ENCODE measurements at places on chromosomes 5 and 9.

DNA sequence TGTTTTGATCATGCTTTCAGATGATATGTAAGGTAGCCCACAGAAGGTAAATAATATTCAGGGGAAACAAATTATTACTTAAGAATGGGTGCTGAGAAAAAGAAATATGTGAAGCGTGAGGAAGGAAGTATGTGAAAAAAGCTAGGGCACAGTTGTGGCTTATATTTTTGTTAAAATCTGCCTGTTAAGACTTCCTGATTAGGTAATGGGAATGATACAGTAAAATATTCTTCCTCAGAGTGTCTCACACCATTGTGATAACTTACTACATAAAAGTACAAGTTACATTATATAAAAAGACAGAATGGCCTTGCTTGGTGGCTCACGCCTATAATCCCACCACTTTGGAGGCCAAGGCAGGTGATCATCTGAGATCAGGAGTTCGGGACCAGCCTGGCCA is 18.7 kb upstream of the PARP8 start:
- no peak for DNase-seq

- no peak for DNase-seq
Observed at GRCh38 chr5:161549106-161549505, 2.6 kb upstream of the GABRB2 start.

GRCh38 chr9:78835928-78836450 is 539.1 kb downstream of the PSAT1 start:
- no peak for DNase-seq

DNA sequence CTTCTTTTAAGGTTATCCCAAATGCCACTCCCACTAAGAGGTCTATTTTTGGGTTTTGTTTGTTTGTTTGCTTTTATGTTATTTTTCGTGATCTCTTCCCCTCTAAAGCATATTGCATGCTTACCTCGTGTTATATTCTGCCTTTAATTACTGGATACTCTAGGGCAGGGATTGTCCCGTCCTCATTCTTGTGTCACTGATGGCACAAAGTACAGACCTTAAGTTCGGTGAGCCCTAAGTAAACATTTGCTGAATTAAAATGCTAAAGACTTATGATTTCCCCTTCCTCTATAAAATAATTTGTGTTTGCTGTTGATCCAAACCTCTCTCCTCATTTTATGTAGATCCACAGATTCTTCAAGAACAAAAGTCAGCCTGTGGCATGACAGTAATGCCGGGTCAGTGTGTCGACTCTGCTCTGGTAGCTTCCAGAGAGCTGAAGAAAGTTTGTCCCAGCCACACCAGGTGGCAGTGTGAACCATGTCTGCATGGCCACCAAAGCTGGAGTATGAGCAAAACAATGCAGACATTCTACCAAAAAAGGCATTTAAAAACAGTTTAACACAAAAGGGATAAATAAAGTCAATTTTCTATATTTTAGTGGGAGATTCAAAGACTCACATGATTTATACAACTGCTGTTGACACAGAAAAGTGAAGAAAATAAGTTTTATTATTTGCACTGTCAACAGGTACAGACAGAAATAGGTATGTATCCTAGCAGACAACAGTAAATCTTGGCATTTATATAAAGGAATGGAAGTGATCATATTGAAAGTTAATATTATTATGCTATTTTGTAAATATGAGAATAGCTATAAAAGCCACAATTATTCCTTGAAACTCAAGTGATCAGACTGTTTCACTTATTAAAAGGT is 17.9 kb upstream of the POC5 start:
- no peak for DNase-seq
